ENCODE measurements at places on chromosomes 16 and 17. TPM values are rescaled to one million over a fixed set of nuclear protein-coding genes. Genes with fewer than 3 reads are reported as not detected.

GRCh38 chr17:36600936-36601302 is 464 bp upstream of the MRM1 start:
- peaks cover 21% of the 10 kb centered on the region for H3K4me1 ChIP-seq
- no peaks in the 10 kb centered on the region for H3K36me3 ChIP-seq
- peak overlapping the region; percentile 95 for H3K4me3 ChIP-seq
- no peak for DNase-seq

GRCh38 chr17:80264205-80265075 is 3.8 kb downstream of the RNF213 start:
- peaks cover 33% of the 10 kb centered on the region for H3K36me3 ChIP-seq
- DNase-seq = no peak
- peaks cover 33% of the 10 kb centered on the region for H3K4me1 ChIP-seq
- no peaks in the 10 kb centered on the region for H3K27me3 ChIP-seq
- peak overlapping the region; percentile 46 for H3K4me3 ChIP-seq
- peak overlapping the region; percentile 99 for H3K27ac ChIP-seq

DNA sequence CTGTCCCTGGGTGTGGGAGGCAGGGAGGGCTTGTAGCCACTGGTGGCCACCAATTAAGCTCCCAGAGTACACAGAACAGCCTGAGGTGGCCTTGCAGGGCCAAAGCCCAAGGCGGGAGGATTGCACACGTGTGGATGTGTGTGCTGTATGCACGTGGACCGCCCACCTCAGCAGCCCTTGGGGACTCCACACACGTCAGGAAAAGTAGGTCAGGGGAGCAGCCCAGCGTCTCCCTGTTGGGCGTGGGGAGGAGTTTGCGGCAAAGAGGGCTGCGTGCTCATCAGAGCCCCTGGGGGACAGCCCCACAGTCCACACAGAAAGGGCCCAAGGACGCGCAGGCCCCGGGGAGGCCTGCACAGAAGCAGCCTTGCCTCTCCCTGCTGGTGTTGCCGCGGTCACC is 19.6 kb downstream of the SBK1 start:
- no peaks in the 10 kb centered on the region for H3K27me3 ChIP-seq
- no peaks in the 10 kb centered on the region for H3K36me3 ChIP-seq
- no peak overlapping the region for H3K27ac ChIP-seq
- DNase-seq = no peak

- no peak overlapping the region for H3K27ac ChIP-seq
- no peaks in the 10 kb centered on the region for H3K36me3 ChIP-seq
- no peak overlapping the region for H3K4me3 ChIP-seq
- no peak for DNase-seq
- no peaks in the 10 kb centered on the region for H3K27me3 ChIP-seq
Measured at GRCh38 chr16:17963185-17963836, 373.2 kb downstream of the NPIPA8 start.

Gene SNAI3
- 0.34 TPM for total RNA-seq

Gene IL21R
- total RNA-seq = not detected

DNA sequence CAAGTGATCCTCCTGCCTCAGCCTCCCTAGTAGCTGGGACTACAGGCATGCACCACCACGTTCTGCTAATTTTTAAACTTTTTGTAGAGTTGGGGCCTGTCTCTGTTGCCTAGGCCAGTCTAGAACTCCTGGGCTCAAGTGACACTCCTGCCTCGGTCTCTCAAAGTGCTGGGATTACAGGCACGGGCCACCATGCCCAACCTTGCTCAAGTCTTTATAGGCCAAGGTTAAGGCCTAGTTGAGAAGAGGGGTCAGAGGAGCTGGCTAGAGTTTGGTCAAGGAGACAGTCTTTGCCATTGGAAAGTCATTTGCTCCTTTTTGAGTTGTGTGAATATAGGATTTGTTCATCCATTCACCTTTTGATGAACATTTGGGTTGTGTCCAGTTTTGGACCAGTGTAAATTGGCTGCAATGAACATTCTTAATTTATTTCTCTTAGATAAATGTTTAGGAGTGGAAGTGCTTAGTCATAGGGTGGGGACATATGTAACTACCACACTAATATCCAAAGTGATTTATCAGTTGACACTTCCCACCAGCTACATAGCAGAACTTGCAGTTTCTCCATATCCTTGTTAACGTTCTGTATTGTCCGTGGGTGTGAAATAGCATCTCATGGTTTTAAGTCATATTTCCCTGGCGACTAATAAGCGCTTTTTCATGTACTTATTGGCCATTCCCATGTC is 30.7 kb upstream of the ARHGAP17 start:
- no peak overlapping the region for H3K27ac ChIP-seq
- peaks cover 9% of the 10 kb centered on the region for H3K4me1 ChIP-seq
- no peaks in the 10 kb centered on the region for H3K36me3 ChIP-seq
- no peaks in the 10 kb centered on the region for H3K27me3 ChIP-seq
- no peak for DNase-seq

DNA sequence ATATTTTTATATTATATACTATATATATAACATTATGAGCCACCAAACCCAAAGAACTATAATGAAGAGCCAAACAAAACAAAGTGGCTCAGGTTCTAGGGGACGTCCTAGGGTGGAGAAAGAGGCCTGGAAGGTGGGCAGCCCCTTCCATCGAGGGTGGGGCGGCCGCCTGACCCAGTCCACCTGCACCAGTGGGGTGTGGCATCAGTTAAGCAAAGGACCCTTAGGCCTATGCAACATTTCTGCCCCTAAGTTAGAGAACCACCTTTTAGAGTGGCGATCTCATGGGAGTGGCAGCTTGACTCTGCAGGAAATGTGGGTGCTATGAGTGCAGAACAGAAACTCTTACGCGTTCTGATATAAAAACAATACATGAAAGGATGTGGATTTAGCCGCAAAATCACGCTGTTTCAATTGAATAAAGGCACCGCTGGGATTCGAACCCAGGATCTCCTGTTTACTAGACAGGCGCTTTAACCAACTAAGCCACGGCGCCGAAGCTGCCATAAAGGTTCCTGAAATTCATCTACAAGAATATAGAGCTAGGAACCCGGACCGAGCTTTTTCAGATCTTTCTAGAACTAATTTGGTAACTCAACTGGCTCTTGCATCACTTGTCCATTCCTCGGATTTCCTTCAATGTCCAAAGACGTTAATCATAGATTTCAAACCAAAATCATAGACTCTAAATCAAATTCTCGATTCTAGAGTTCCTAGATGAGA is 15.6 kb upstream of the AURKB start:
- H3K4me3 ChIP-seq = peak overlapping the region; percentile 37
- H3K4me1 ChIP-seq = peaks cover 33% of the 10 kb centered on the region
- peak overlapping the region; percentile 73 for H3K27ac ChIP-seq

DNA sequence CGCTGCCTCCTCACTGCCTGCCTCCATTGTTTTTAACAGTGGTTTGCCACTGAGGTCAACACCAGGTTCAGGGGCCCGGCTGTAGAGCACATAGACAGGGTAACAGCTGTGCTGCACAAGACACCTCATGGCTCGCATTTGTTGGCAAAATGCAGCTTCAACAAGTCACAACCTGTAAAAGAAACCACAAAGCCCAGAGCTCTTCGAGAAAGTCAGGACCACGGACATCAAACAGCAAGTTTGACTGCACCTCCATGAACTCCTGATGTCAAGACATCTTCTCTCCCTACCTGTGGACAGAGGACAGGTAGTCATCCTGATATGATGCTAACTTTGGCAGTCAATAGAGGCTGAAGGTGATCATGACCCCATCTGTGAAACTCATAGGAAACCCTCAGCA is 142.4 kb upstream of the SOX9 start:
- no peak for DNase-seq
- H3K27ac ChIP-seq = no peak overlapping the region
- H3K4me3 ChIP-seq = no peak overlapping the region
- H3K27me3 ChIP-seq = no peaks in the 10 kb centered on the region
- H3K4me1 ChIP-seq = no peaks in the 10 kb centered on the region

Gene GAS2L2
- 0.50 TPM for total RNA-seq

DNA sequence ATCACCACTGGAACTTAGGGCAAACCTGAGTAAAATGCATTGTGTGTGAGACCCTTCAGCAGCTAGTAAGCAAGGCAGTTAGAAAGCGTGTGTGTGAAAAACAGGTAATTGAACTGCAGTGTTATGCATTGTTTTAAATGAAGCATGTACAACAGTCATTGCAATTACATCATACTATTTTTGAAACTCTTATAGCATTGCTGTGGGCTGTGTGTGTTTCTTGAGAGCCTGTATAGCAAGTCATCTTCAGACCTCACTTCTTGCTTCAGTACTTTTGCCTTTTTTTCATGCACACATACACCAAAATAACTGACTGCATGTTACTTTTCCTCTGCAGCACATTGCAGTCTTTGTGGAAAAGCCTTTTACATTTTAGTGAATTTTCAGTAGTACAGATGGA is 19.2 kb downstream of the PTRH2 start:
- no peaks in the 10 kb centered on the region for H3K27me3 ChIP-seq
- H3K4me1 ChIP-seq = peaks cover 12% of the 10 kb centered on the region
- no peak overlapping the region for H3K27ac ChIP-seq
- no peak overlapping the region for H3K4me3 ChIP-seq
- peaks cover 93% of the 10 kb centered on the region for H3K36me3 ChIP-seq

GRCh38 chr17:74785096-74785980 is 9.2 kb upstream of the NAT9 start:
- H3K4me3 ChIP-seq = no peak overlapping the region
- H3K36me3 ChIP-seq = peaks cover 65% of the 10 kb centered on the region
- H3K4me1 ChIP-seq = no peaks in the 10 kb centered on the region
- no peak for DNase-seq
- no peak overlapping the region for H3K27ac ChIP-seq

DNA sequence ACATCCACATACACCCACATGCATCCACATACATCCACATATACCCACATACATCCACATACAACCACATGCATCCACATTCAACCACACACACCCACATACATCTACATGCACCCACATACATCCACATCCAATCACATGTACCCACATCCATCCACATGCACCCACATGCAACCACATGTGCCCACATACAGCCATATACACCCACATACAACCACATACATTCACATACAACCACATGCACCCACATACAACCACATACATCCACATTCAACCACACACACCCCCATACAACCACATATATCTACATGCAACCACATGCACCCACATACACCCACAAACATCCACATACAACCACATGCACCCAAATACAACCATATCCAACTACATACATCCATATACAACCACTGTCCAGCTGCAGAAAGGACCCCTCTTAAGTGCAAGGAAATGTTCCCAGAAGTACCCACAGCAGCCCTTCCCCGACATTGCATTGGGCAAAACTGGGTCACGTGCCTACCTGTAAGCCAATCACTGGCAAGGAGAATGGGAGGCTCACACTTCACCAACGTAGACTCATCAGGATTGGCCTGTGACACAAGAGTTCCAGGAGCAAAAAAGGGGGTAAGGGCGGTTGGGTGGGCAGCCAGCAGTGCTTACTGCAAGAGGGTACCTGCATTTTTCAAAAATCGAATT is 18.1 kb downstream of the CALB2 start:
- H3K4me1 ChIP-seq = no peaks in the 10 kb centered on the region
- H3K27me3 ChIP-seq = no peaks in the 10 kb centered on the region
- H3K4me3 ChIP-seq = no peak overlapping the region
- H3K36me3 ChIP-seq = no peaks in the 10 kb centered on the region
- DNase-seq = no peak

Gene AANAT
- total RNA-seq = not detected

- peaks cover 42% of the 10 kb centered on the region for H3K36me3 ChIP-seq
- no peak overlapping the region for H3K4me3 ChIP-seq
- no peak overlapping the region for H3K27ac ChIP-seq
- peaks cover 31% of the 10 kb centered on the region for H3K4me1 ChIP-seq
Measured at GRCh38 chr16:67942200-67942509, 1.8 kb downstream of the LCAT start.

GRCh38 chr16:82603784-82604411 is 22.9 kb upstream of the CDH13 start:
- no peak overlapping the region for H3K4me3 ChIP-seq
- H3K36me3 ChIP-seq = no peaks in the 10 kb centered on the region
- no peaks in the 10 kb centered on the region for H3K27me3 ChIP-seq
- no peak for DNase-seq

Gene METRNL
- 68.1 TPM for total RNA-seq

Gene PSMB3
- total RNA-seq = 158 TPM

GRCh38 chr16:88453217-88453531 is at the start of gene ZFPM1:
Gene ZFPM1 (plus strand): TSS chr16:88453280. CDS start chr16:88453639, 359 bp downstream.
- peak within 1 kb of the TSS; percentile 65 for H3K4me3 ChIP-seq
- peaks cover 49% of the 10 kb centered on the region for H3K4me1 ChIP-seq
- no peak for DNase-seq
- peaks cover 44% of the 10 kb centered on the region for H3K27me3 ChIP-seq
- H3K36me3 ChIP-seq = no peaks in the 10 kb centered on the region
- H3K27ac ChIP-seq = peak within 1 kb of the TSS; percentile 67

DNA sequence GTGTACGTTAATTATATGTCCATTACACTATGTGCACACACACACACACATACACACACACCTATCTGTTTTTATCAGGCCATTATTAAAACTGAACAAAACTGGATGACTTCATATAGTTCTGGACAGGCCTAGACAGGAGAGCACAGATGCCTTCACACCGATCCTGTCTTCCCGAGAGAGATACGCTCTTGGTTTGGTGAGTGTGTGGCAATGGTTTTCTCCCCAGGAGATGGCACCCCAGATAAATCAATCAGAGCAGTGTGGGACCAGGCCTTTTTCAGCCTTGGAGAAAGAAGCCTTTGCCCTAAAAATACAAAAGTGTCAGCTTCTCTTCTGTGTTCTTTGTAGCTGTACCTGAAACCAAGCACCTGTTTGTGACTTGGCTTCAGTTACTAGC is 83.7 kb downstream of the CPPED1 start:
- H3K27ac ChIP-seq = no peak overlapping the region
- no peak overlapping the region for H3K4me3 ChIP-seq
- H3K4me1 ChIP-seq = no peaks in the 10 kb centered on the region
- no peak for DNase-seq
- H3K36me3 ChIP-seq = peaks cover 3% of the 10 kb centered on the region

DNA sequence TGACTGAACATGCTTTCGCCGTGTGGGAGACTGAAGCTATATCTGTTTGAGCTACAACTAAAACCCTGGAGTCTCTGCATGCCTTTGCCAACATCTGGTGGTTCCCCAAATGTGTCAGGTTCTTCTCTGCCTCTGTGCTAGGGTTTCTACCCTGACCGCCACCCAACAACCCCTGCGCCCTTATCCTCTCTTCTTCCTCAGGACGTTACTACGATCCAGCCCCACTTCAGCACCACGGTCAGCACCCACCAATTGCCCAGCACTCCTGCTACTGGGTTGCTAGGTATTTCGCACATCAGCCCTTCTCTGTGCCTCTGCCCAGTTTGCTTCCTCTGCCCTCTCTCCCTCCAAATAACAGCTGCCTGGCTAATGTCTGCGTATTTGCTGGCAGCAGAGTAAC is 106.3 kb upstream of the HSBP1 start:
- H3K4me1 ChIP-seq = no peaks in the 10 kb centered on the region
- peaks cover 4% of the 10 kb centered on the region for H3K27me3 ChIP-seq
- H3K36me3 ChIP-seq = no peaks in the 10 kb centered on the region
- DNase-seq = no peak
- H3K4me3 ChIP-seq = no peak overlapping the region
- H3K27ac ChIP-seq = no peak overlapping the region
